B cell (primary cell): ENCODE measurements at places on chromosomes 11 and 22.

DNA sequence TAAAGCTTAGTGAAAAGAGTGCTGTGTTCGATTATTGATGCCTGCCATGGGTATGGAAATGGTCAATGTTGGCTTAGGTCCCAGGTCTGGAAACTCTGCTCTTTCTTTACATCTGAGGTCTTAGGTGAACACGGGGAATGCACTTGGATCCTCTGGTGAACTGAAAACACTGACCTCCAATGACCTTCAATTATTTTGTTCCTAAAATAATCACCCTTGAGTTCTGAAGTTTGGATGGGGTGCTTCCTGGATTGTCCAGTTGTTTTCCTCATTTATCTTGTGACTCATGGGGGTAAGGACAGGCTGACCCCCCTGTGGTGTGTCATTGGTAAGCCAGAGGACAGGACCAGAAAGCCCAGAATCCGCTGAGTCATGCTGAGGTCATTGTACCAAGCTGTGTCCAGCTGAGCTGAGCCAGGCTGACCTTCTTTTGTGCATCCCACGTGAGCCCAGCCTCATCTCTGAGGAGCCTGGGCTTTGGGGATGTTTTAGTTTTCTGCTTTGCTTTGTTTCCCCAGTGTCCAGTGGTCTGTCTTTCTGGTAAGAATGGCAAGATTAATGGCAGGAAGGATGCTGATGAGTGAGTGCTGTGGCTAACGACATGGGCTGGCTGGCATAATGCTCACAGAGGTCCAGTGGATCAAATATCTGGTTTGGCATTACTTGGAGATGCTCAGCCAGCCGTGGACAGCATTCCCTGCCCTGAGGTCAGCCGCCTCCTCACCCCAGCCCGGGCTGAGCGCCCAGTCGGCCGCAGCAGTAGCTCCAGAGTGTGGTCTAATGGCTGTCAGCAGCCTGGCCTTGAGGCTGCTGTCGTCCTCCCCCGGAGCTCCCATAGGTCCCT, 35.6 kb downstream of the AMPD3 start:
- DNase-seq: no peak

GRCh38 chr11:119602745-119603373, 126.1 kb downstream of the NECTIN1 start:
- no peak for DNase-seq

DNA sequence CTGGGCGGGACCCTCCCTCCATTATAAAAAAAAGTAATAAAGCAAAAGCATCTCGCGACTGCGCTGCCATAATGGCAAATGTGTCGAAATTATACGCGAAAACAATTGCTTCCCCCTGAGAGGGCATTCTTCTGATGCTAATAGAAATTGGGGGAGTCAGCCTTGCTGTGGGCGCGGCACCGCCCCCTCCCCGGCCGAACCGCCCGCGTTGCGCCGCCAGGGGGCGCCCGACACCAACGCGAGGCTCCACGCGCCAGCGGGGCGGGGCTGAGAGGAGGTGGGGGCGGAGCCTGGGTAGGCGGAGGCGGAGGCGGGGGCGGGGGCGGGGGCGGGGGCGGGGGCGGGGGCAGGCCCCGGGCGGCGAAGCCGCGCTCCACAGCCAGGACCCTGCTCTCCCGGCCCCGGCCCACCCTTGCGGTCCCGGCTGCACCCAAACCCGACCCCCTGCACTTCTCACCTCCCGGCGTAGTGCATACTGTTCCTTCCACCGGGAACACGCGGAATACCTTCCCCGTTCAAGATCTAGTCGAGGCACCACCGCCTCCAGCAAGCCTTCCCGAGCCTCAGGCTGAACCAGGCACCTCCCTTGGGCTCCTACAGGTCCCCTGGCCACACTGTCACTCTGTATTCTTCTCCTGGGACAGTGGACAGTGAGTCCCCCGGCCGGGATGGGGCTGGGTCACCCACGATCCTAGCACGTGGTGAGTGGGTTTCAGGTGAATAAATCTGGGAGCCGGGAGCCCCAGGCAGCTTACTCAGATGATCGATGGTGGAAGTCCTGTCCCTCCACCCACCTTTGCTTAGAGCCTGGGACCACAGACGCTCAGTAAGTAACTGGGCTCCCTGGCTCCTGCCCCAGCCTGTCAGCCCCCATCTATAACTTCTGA, 15.5 kb upstream of the UPK3A start:
- peak; percentile 92 for DNase-seq

DNA sequence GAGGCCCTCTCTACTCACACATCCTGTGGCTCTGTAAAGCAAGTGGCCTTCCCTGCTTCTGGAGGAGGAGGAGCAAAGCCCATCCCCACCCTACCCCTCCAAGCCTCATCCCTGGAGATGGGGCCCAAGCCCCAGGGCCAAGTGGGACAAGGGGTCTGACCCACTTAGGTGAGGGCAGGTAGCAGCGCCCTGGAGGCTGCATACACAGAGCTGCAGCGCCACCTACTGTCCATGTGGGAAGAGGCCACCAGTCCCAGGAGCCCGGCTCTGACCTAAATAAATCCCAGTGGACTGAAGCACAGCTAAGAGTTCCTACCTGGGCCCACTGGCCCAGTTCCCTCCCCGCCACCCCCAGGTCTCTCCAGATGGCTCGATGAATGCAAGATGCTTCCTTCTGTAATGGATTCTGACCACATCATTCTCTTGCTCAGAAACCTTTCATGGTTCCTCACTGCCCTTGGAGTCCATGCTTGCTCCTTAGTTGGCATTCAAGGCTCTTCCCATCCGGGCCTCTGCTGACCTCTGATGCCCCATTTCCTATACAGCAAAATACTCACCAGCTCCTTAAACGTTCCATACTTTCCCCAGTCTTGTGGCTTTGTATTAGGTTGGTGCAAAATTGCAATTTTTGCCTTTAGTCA, 62.1 kb downstream of the THAP12 start:
- peak; percentile 88 for DNase-seq

DNA sequence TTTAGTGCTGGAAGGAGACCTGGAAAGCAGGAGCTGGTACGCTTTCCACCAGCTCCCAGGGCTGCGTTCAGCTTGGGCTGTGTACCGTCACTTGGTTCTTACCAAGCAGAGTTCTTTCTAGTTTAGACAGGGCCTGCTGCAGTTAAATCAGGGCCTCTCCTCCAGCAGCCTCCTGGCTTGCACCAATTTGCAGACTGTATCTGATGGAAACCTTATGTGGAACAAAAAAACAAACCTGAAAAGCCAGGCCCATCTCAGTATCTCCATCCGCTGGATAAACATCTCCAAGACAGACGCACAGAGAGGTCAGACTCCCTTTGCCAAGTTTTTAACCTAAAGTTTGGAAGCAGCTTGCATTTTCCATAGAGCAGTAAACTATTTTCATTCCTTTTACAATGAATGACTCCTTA, 288.6 kb upstream of the SORL1-AS1 start:
- DNase-seq: no peak

DNA sequence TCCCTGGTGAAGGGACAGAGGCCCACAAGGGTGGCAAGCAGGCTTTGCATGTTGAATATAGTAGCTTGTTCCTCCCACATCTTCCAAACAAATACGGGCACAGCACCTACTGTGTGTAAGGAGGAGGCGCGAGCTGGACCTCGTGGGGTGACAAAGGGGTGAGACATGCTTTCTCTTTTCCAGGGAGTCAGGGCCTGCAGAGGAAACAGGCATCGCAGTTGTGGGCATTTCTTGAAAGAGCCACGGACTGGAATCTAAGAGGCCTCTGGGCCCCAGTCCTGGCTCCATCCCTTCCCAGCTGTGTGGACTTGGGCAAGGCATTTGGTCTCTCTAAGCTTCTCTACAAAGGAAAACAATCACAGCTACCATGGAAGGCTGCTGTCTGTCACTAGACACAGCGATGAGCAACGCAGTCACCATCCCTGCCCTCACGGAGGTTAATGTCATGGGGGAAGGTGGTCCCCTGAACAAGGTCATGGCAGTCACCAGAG, 13.0 kb upstream of the CDC42EP1 start:
- DNase-seq: no peak

DNA sequence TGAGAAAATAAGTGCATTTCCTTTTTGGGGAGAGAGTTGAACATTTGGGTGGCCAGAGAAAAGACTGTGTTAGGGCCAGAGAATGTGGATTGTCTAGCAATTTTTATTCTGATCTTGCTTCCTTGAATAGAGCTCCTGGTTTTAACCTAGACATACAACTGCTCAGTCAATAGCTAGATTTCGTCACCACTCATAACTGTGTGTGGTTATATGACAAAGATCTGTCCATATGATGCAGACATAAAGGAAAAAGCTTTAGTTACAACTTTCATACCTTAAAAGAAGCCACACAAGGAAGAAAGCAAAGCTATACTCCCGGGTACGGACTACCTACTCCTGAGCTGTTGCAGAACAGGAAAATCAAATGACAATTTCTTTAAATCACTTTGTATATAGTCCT, 37.2 kb downstream of the MS4A6A start:
- no peak for DNase-seq

DNA sequence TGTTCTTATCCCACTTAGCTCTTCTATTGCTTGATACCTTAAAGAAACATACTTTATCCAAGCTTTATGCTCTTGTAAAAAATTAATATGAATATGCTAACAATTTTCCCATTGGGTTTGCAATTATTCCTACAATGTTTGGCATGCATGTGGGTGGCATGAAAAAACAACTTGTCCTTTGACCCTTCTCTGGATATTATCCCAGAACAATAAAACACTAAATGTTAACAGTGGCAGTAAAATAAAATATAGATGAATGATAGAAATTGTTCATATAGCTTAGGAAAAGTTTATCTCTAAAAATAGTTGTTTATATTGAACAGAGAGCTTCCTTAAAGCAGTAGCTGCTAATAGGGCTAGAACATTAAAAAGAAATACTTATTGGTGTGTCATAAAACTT, 860.5 kb upstream of the LRRC4C start:
- DNase-seq: no peak
